ENCODE measurements at places on chromosomes 3 and 15.
A peak's percentile ranks its signal among the peaks of the same experiment; 100 is the strongest.

GRCh38 chr3:142337994-142338393, 109.8 kb downstream of the XRN1 start:
- DNase-seq: peak; percentile 3

DNA sequence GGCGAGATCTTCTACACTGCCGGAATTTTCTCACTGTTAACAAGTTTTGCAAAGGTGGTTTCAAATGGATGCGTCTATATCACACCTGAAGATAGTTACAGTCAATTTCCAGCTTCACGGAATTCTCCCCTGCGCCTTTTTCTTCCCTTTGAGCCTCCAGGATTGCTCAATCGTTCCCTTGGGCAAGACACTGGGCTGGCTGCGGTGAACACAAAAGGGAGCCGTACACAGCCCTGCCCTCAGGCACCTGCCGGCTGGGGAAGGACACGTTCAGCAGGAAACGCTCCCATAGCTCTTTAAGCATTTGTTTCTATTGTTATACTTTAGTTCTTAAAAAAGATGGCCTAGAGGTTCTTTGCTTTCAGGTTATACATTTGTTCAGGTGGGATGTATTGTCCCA, 85.7 kb downstream of the C3orf70 start:
- no peak for DNase-seq

GRCh38 chr3:183122257-183122932, 23.1 kb upstream of the MCCC1 start:
- peak; percentile 70 for DNase-seq

GRCh38 chr3:49727154-49727923, 3.6 kb upstream of the GMPPB start:
- DNase-seq: no peak

GRCh38 chr15:66224946-66225345, 28.6 kb downstream of the MEGF11 start:
- no peak for DNase-seq

GRCh38 chr15:55170361-55170760, 26.4 kb downstream of the RSL24D1 start:
- DNase-seq: no peak

DNA sequence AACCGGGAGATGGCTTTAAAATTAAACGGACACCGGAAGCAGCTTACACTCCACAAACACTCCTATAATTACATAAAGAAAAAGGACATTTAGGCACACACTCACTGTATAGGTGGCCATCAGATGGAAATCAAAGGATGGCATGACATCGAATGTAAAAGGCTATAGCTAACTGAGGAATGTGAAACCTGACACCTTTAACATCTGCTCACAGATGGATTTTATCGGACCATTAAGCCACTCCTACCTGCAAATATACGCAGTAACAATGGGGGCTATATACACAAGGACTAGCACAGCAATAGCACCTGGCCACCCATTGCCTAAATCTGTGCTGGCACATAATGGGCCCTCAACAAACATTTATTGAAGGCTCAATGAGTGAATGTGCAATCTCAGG, 14.5 kb upstream of the RBSN start:
- no peak for DNase-seq

DNA sequence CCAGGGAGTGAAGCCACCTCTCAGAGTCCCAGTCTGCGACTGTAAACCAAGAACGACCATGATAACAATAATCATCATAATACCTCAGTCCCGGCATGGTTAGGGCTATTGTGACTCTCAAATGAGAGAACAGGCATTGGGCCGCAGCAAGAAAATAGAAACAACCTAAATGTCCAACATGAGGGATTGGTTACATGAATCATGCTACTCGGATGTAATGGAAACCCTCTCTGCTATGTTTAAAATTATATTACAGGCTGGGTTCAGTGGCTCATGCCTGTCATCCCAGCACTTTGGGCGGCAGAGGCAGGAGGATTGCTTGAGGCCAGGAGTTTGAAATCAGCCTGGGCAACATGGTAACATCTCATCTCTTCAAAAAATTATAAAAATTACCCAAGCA, 2.8 kb downstream of the CPN2 start:
- DNase-seq: no peak

DNA sequence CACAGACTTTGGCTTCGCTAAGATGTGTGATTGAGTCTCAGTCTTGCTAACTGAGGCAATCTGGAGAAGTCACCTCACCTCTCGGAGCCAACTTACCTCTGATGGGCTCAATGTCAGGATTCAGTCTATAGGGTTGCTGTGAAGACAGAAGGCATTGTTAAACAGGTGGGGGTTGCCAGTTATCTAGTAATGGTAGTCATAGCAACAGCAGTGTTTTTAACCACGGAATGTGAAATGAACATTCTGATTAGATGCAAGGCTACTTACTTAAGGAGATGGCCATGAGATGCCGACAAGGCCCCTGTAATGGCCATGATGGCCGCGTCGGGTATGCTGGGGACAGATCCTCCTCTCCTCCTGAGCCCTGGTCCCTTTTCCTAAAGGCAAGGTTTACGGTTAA, 243.1 kb downstream of the GABRG3 start:
- no peak for DNase-seq

DNA sequence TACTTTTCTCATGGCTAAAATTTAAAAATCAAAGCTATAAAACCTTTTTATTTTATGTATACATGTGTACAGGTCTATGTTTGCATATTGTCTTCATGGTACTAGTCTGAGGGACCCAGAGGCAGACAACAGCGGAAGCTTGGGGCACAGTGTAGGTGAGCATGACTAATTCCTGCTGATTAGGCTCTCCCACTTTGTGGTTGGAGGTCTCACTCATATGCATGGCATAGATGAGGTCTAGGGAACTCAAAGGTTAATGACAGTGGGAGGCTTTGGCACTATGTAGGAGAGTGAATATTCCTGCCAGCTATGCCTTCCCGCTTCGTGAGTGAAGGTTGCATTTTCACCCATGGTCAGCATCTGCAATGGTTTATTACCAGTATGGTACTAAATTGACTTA, 47.5 kb upstream of the AADACL2 start:
- DNase-seq: no peak

- DNase-seq: no peak
These were observed 12.7 kb downstream of the TICRR start for GRCh38 chr15:89587955-89588354.

DNA sequence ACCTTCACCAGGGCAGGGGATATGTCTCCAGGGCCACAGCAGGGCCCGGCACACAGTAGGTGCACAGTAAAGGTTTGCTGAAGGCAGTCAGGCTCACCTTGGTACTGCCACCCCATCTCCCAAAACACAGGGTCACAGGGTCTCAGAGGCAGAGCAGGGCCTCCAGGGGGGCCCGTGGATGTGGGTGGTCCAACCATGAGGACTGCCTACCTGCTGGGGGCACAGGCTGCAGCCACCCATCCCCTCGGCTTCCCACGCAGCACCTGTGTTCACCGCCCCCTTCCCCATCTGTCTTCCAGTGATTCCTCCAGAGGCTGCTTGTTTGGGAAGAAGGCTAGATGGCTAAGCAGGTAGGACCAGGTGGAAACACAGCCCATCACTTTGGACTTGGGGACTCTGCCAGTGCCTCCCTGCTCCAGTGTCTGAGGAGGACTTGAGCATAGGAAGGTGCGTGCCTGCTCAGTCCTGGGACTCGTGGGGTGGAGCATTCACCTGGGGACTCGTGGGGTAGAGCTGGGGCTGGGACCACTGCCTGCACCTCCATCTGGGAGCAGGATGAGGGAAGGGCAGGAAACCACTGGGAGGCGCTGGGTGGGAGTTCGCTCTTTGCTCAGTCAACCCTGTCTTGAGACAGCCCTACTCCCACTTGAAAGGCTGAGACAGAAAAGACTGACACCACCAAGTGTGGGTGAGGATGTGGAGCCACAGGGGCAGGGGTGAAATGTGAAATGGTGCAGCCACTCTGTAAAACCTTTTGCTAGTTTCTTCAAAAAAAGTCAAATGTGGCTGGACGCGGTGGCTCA, 18.8 kb upstream of the PLXND1 start:
- DNase-seq: no peak

GRCh38 chr15:76343313-76343996, 6.9 kb downstream of the ISL2 start:
- DNase-seq: no peak

- no peak for DNase-seq
These were observed 177.0 kb downstream of the OR4M2 start for GRCh38 chr15:22257047-22258008.

- DNase-seq: no peak
These were observed 32.5 kb upstream of the SLC2A2 start for GRCh38 chr3:171058873-171059603.

DNA sequence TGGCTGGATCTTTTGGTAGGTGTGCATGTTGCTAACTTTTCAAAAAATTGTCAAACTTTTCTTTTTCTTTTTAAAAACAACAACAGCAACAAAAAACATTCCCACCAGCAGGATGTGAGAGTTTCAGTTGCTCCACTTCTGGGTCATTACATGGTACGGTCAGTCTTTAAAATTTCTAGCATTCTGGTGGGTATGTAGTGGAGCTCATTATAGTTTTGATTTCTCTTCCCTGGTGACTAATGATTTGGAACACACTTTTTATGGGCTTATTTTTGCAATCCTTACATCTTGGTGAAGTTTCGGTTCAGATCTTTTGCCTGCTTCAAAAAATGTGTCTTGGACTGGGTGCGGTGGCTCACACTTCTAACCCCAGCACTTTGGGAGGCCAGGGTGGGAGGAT, 19.3 kb downstream of the ATP1B3 start:
- DNase-seq: no peak

GRCh38 chr3:149999421-149999820, 28.7 kb upstream of the PFN2 start:
- no peak for DNase-seq

- DNase-seq: no peak
These were observed 134.8 kb upstream of the ABI3BP start for GRCh38 chr3:101128001-101128400.

DNA sequence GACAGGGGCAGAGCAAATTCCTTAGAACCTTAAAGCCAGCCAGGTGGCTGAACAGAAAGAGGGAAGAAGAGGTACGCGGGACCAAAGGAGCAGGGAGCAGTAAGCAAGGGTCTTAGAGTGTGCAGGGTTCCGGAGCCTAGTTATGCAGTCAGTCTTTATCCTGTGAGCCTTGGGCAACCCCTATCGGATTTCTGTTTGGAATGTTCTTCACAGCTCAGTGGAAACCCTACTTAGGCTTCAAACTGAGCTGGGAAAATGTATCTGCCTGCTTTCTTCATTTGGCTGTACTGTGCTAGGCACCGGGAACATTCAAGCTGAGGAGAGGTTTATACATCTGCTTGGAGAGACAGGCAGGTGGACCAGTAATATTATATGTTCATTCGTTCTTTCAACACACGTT, 37.1 kb downstream of the PSMD6 start:
- DNase-seq: no peak

GRCh38 chr3:53216723-53217122, 39.1 kb downstream of the TKT start:
- no peak for DNase-seq

DNA sequence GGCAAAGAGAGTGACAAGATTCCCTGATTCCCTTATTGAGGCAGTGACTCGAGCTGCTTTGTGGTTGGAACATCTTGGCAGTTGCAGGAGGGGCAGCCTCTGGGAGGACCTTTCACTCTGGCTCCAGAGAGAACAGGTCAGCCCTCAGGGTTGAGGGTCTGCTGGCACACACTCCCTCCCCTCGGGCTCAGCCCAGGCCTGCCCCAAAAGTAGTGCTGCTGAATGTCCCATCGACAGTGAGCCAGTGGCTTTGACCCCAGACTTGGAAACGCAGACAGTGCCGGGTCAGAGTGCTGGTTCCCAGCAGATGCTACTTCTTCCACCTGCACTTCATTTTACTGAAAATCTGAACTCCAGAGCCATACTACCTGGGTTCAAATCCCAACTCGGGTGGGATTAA, 25.6 kb upstream of the ATP2B2 start:
- no peak for DNase-seq

DNA sequence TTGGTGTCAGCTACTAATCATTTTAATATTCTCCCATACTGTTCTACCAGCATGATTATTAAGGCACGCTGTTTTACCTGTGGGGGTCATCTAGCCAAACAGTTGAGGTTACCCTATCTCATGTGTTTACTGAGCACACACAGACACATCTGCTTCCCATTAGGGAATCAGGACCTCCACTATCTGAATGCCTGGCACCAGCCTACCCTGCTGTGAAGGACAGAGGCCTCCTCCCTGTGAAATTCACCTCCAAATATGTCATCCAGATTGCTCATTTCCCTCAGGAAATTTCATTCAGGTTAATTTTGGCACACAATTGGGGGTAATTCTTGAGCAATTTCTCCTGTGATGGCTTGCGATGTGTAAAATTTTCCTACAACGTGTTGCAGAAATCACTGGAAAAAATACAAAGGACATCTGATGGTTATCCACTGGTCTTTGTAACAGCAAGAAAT, 155.6 kb upstream of the NR2E3 start:
- DNase-seq: no peak

- no peak for DNase-seq
These were observed 3.5 kb downstream of the SEMA3F start for GRCh38 chr3:50158530-50159146.

DNA sequence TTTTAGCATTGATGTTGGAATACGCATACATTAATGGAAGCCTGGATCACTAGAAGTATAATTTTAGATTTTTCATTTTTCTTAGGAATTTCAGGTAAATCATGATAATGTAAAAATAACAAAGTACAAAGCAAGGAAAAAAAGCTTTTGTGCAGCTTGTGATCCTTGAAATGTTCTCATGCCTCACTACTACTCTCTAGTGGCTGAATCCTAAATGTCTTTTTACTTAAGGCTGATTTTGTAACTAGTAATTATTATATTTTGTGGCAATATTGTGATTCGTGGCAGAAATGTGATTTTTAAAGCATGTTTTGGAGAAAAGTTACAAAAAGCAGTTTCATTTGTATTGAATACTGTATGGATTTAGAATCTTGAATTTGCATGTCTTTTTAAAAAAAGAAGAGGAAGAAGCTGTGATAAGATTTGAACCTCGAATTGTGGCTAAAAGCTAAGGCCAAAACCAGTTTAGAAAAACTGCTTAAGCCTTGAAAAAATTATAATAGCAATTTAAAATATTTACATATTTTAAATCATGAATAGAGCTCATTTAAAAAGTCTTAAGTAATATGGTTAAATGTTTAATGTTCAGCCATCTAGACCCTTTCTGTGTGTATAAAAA, 39.0 kb downstream of the U2SURP start:
- DNase-seq: no peak

DNA sequence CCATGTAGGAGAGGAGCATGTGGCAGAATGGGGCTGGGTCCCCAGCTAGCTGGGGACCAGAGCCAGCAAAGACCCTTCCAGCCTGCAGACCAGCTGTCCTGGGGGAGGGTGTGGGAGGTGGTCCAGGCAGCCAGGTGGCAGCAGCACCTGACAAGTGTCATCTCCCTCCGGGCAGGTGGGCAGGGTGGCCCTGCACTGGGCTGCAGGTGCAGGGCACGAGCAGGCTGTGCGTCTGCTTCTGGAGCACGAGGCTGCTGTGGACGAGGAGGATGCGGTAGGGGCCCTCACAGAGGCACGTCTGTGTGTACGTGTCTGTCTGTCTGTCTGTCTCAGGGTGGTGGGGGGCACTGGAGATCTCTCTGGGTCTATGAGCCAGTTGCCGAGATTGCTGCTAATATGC, 5.5 kb downstream of the ANKDD1A start:
- no peak for DNase-seq

GRCh38 chr15:31285772-31286261, 40.8 kb upstream of the KLF13 start:
- no peak for DNase-seq

Data from hippocampal formation (tissue), 2 donors.